ENCODE measurements at places on chromosomes 12 and 14.

- DNase-seq, result no peak
Measured at GRCh38 chr12:119804011-119804641, 73.0 kb downstream of the CIT start.

GRCh38 chr14:103818422-103818821 is 29.0 kb downstream of the PPP1R13B start:
- DNase-seq, result no peak

DNA sequence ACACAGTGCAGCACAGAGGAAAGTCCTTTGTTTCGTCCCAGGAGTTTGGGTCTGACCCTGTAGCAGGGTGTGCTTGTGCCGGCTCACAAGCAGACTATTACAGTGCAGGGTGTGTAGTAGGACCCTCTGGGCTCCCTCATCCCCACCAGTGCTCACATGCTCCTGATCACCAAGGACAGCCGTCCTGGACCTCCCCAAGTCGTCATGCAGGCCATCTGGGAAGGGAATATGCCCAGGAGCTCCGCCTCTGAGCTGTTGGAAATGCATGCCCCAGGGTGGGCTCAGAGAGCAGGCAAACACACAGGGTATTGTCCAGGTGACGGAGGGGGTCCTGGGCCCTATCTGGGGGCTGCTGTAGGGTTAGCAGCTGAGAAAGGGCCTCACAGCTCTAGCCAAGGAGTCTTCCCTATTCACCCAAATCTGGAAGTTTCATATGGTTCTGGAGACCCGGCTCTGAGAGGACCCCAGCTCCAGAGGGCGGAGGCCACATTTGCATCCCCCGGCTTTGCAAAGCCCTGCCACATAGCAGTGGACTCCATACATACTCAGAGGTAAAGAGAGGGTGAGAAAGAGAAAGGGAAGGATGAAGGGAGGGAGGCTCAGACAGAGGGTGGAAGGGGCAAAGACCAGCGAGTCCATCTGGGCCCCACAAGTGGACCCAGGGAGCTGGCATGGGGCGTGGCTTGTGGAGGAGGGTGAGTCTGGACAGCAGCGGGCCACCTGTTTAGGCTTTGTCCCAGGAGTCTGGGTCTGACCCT is 53.5 kb upstream of the PPP2R5C start:
- no peak for DNase-seq

GRCh38 chr12:121232977-121233627 is 23.2 kb downstream of the P2RX4 start:
- no peak for DNase-seq

GRCh38 chr12:64876388-64877071 is 52.1 kb downstream of the TBC1D30 start:
- DNase-seq, result no peak

DNA sequence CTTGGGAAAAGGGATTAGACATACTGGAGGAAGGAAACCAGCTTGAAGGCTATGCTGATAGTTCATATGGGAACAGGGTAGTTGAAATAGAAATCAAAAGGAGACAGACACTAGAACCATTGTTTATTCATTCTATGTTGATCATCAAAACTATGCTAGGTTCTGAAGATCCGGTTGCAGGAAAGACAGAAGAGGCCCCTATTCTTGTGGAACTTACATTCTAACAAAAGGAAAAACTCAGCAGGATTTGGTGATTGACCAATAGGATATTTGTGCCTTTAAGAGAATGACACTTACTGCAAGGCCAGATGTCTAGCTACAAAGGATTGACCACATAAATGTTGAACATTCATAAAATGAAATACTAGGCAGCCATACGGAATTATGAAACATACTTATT is 179.2 kb downstream of the AKAP6 start:
- no peak for DNase-seq

- DNase-seq, result peak; percentile 69
Measured at GRCh38 chr12:2959192-2959504, at the start of gene TEAD4. TSS of gene TEAD4 (plus strand) at chr12:2959397.

- no peak for DNase-seq
Measured at GRCh38 chr14:24576771-24577170, 721 bp upstream of the CTSG start.

- DNase-seq, result no peak
Measured at GRCh38 chr12:8911606-8912268, 2.6 kb upstream of the PHC1 start.

GRCh38 chr12:10122689-10123088 is 7.3 kb downstream of the CLEC7A start:
- DNase-seq, result no peak

DNA sequence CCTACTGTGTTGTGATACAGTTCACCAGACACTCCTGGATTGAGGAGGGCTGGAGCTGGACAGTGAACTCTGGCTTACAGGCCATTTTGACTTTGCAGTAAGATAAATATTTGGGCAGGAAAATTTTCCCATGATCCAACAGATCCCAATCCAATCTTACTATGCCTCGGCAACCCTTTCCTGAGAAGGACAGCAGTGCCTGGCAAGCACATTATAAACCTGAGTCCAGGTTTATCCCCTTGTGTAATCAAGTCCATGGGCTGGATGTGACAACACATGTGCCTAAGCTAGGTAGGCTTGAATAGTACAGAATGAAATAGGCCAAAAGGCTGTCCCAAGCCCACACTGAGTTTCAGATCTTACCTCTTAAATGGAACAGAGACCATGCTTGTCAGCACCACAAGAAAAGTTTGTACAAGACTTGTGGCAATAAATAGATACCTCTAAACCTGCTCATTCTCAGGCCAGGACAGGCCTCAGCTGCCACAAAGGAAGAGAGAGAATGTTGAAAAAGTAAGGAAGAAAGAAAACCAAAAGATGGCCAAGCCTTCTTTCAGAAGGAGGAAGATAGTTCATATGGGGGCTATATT is 34.9 kb downstream of the CREBL2 start:
- no peak for DNase-seq

DNA sequence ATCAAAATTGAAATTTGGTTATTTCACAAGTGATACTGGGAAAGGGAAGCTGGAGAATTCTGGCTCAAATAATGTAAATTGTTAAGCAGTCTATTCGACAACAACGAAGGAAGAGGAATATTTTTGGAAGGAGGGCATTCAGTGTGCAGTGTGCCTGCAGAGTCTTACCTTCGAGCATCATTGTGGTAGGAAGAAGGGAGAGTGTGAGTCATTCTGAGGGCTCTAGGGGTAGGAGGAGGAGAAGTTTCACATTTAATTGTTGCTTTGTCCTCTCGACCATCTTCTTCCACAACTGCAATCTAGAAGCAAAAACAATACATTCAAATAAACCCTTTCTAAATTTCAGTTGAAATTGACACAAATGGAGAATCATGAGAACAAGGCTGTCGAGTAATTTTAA is 263.0 kb downstream of the ACSS3 start:
- no peak for DNase-seq

DNA sequence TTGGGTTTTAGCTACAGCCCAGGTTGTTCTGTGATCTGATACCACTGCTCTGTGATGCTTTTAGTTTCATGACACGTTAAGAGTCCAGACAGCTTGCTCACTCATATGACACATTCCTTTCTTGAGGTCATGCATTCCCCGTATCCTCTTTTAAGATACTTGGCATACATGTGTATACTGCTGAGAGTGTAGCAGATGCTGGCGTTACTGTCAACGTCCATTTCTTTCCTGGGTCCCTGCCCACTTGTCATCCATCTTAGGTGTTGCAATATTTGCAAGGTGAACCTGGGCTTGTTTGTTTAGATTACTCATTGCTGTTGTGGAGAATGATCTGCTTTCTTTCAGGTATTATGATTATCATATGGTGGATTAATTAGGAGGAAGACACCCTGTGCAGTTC is 9.1 kb upstream of the EMP1 start:
- no peak for DNase-seq

- DNase-seq, result no peak
Measured at GRCh38 chr14:41609704-41610183, 3.1 kb downstream of the LRFN5 start.

GRCh38 chr12:63023926-63024325 is 89.0 kb upstream of the PPM1H start:
- DNase-seq, result no peak

- no peak for DNase-seq
Measured at GRCh38 chr12:31353750-31354708, 28.1 kb upstream of the SINHCAF start.

DNA sequence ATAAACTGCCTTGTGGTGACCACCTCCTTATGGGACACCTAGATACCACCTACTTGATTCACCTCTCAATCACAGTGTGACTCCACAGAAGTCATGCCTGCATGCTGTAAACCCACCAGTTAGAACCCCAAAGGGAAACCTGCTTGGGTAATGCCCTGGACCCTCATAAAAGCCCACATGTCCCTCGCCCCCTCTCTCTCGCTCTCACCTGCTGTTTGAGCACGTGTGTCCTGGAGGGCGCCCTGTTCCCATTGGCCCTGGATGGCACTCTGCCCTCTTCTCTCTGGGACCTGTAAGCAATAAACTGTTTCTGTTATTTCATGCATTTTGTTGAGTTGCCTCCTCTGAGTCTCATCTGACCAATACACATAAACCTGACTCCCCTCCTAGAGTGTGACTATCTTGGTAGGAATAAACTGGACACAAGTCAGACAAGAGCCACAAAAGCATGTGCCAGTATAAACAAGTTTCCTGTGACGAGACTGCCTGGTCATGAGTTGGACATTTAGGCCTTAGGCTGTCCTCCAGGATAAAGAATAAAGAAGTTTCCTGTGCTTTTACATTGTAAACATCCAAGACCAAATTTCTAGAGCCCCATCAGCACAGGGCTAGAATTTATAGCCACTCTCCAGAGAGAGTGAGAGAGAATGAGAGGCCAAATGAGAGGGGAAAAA is 8.6 kb downstream of the IFI27L2 start:
- DNase-seq, result no peak

DNA sequence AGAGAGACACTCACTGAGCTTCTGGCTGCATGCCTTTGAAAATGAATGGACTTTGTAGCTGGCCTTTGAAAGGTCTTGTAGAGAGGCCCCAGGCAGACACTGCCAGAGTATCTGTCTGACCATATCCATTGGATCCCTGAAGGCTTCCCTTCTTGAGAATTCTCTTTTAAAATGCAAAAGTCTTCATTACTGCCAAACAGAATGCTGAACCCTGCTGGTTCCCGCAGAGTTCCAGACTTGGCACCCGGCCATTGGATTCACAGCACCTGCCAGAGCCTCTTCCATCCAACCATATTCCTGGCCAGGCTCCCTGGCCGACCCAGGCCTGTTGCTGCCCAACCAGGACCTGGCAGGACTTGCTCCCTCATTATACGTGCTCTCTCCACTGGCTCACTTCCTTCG is 182.5 kb downstream of the GXYLT1 start:
- no peak for DNase-seq

Data from GM12891 (cell line).